ENCODE measurements at places on chromosomes 13 and 19.
A peak's percentile ranks its signal among the peaks of the same experiment; 100 is the strongest.

DNA sequence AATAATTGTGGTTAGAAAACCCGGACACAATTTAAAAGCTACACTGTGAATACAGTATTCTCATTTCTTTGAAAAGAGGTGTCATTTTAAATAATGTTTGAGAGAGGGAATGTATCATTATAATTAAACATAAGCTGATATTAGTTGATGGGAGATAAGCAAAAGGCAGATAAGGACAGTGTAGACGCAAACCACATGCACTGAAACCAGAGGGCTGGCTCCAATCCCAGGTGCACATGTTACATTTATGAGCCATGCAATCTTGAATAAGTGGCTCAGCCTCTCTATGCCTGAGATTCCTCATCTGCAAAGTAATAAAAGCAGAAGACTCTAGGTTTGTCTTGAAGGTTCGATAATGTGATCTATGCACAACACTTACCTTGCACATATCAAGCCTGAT, 238.7 kb downstream of the EFNB2 start:
- no peak for DNase-seq

GRCh38 chr19:33390101-33390907, 16.8 kb downstream of the CEBPG start:
- DNase-seq: no peak

GRCh38 chr19:1253514-1254080, 5.2 kb downstream of the MIDN start:
- no peak for DNase-seq

- peak; percentile 95 for DNase-seq
Observed at GRCh38 chr19:13833330-13834243, 38.3 kb downstream of the ZSWIM4 start.

DNA sequence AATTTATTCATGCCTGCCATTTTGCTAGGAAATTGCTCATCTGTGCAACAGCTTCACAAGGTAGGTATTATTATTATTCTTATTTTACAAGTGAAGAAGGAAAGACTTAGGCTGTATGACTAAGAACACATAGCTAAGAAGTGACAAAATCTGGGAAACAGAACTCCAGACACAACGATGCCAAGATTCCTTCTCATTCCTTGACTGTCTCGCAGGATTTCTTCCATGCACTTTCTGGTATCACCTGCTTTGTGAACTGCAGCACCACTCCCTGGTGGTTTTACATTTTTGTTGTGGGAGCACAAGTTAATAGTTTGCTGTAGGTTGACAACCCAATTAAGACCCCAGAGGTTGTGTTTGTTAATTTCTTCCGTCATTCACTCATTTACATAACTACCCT, 188.5 kb downstream of the LACC1 start:
- no peak for DNase-seq

DNA sequence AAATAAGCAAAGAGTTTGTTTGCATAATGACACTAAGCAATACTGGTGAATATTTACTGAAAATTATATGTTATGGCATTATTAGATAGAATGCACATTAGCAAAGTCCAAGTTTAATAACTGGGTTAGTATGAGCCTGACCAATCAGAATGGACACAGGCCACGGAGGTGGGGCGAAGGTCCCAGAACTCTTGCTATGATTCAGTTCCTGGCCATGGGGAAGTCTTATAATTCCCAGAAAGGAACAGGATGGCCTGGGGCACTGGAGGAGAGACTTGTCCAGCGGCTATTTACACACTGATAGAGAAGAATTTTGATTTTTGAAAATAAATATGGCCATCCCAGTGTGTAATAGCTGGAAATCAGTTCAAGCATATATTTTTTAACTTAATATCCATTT, 372.0 kb downstream of the EFNB2 start:
- DNase-seq: no peak

DNA sequence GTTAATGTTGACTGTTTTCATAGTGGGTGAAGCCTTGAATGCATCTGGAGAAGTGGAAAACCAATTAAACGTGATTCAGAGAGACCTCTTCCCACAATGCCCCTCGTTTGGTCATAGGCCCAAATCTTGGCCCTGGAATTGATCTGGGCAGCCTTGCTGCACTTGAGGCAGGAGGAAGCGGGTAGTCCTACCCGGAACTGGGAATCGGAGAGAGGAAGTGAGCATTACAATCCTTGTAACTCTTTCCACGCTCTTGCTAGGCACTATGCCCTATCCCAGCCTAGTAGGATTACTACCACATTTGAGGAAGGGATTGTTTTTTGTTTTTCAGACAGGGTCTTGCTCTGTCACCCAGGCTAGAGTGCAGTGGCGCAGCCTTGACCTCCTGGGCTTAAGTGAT, 3.6 kb downstream of the KCNK6 start:
- DNase-seq: no peak

DNA sequence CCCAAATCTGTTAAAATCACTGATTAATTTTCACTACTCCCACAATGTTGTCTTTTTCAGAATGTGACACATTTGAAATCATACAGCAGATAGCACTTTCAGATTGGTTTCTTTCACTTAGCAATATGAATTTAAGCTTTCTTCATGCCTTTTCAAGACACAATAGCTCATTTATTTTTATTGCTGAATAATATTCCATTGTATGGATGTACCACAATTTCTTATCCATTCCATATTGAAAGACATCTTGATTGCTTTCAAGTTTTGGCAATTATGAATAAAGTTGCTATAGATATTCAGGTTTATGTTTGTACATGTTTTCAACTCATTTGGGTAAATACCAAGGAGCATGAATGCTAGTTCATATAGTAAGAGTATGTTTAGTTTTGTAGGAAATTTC, 2635.6 kb upstream of the PCDH20 start:
- DNase-seq: no peak

GRCh38 chr19:48680436-48681126, 7.8 kb upstream of the NTN5 start:
- DNase-seq: no peak

DNA sequence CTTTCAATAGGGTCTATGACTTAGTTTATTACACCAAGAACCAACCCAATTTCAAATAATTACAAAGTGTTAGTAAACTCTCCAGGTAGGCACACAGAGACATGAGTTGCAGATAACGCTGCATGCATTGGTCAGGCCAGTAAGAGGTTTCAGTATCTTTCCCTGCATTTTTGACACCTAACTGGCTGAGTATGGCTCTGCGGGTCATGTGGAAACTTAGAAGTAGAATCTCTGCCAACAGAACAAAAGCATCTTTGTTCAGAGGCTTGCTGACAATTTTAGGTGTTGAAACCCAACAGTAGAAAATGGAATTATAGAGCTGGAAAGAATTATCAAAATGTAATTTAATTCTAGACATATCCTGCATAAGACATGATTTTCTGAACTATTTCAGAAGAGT, 25.3 kb downstream of the HTR2A start:
- no peak for DNase-seq

- no peak for DNase-seq
Observed at GRCh38 chr19:42122691-42123607, 9.3 kb downstream of the POU2F2 start.

DNA sequence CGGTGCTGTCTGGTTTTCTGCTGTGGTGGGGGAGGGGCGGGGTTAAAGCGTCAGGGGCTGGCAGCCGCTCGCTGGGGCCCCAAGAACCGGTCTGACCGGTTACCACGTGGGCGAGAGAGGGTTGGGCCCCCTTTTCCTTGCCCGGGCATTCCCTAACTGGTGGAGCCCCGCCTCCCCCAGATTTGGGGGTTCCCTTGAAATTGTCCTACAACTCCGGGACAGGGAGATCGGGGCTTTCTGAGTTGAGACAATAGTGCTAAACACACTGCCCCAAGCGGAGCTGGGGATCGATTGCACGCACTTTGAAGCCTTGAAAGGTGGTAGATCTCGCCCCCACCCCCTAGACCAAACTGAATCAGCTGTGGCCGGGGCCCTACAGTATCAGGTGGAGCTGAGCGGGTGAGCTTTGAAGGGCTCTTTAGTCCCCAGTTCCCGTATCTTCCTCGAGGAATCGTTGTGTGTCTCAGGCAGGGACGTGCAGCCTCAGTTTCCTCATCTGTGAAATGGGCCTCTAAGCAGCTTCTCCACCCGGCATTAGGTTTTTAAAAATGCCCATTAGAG, 4.8 kb downstream of the IER2 start:
- DNase-seq: peak; percentile 87

GRCh38 chr13:97757807-97758206, 195.7 kb upstream of the IPO5 start:
- no peak for DNase-seq

GRCh38 chr19:35315883-35316282, 13.1 kb upstream of the CD22 start:
- no peak for DNase-seq

DNA sequence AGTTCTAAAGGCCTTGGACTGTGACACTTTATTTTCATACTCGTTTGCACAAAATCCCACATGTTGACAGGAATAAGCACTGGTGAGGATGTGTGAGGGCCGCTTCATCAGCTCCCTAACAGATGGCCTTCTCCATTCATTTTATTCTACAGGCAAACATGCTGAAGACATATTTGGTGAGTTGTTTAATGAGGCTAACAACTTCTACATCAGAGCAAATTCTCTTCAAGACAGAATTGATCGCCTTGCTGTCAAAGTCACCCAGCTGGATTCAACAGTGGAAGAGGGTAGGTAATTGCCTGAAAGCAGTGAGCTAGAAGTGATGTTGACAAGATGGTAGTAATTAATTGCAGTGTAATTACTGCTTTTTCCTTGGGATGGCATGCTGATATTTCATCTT, 95.7 kb downstream of the GPR12 start:
- DNase-seq: peak; percentile 89

GRCh38 chr19:18590273-18591272, 2.0 kb downstream of the REX1BD start:
- peak; percentile 97 for DNase-seq

DNA sequence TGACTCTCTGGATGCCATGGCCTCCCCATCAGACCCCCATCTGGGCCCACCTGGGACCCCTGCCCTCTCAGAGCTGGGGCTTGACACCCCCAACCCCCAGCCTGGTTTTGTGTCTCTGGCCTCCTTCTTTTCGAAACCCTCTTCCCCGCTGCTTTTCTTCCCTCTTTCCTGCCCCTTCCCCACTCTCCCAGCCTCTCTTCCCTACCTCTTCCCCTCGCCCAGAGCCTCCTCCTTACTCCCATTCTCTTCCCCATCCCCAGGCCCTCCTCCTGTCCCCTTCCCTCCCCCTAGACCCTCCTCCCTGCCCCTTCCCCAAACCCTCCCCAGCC, 2.1 kb downstream of the TNFSF9 start:
- no peak for DNase-seq

DNA sequence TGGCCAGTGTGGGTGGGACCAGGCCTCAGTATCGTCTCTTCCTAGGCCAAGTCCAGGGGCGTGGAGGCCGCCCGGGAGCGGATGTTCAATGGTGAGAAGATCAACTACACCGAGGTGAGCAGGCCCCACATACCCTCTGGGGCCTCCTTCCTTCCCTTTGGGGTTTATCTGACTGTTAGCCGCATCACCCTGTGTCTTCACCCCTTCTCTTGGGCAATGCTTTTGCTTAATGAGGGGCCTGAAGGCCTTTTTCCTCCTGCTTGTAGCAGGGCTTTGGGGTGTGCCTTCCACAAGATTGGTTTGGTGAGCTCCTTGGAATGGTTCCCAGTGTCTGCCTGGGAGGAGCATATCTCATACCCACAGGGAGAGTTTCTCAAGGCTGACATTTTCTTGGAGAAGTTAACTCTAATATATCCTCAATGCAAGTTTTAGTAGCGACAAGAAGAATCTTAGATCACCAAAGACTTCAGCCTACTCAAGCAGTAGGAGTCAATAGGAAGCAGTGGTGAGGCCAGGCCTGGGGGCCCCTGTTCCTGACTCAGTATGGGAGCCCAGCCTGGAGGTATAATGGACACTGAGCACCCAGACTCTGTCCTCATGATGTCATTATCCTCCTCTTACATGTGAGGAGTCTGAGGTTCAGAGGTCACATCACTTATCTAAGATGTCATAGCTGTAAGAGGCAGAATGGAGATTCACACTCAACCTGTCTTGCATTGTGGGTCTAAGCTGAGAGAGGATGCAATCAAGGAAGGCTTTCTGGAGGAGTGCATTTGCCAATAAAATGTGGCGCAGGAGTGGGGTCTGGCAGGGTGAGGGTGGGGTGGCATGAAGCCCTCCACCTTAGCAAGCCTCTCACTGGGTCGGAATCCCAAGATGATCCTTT, 2.0 kb downstream of the GPI start:
- no peak for DNase-seq

DNA sequence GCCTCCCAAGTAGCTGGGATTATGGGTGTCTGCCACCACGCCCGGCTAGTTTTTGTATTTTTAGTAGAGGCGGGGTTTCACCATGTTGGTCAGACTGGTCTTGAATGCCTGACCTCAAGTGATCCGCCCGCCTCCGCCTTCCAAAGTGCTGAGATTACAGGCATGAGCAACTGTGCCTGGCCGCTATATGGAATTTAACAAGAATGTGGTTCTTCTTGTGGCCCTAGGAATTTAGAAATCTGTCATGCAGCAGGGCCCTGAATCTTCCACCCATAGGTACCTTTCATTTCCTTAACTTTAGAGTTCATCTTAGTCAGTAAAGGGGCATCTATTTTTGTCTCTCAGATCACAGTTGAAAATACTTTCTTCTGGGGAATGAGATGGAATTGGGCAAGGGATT, 25.6 kb upstream of the NDFIP2 start:
- DNase-seq: no peak

DNA sequence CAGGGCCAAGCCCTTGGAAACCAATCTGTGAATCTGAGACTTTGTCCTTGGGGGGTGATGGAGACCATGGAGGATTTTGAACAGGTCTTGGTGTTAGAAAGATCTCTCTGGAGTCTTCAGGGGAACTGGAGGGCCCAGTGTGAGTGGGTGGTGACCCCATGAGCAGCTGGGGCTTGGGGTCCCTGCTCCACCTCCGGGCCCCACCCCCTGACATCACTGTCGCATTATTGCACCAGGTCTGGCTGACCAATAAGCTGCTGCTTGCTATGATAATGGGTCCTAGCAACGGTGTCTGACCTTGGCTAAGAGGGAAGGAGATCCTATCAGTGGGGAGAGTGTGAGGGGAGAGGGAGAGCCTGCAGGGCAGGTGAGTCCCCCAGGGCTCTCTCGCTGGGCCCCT, at the start of gene IRGC:
IRGC (plus strand) TSS at position 301 of the 400 bp plus-strand sequence. CDS start 2,483 bp downstream, outside the sequence.
- no peak for DNase-seq

DNA sequence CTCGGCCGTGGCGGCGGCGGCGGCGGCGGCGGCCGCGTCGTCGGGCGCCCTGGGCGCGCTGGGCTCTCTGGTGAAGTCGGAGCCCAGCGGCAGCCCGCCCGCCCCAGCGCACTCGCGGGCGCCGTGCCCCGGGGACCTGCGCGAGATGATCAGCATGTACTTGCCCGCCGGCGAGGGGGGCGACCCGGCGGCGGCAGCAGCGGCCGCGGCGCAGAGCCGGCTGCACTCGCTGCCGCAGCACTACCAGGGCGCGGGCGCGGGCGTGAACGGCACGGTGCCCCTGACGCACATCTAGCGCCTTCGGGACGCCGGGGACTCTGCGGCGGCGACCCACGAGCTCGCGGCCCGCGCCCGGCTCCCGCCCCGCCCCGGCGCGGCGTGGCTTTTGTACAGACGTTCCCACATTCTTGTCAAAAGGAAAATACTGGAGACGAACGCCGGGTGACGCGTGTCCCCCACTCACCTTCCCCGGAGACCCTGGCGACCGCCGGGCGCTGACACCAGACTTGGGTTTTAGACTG, 1.7 kb downstream of the SOX1 start:
- no peak for DNase-seq

Measured in NCI-H69 (cell line).